ENCODE measurements at places on chromosomes 5 and 9. TPM values are rescaled to one million over a fixed set of nuclear protein-coding genes. Genes with fewer than 3 reads are reported as not detected.

- DNase-seq, result peak; percentile 68
Measured at GRCh38 chr9:116101516-116101915, 52.1 kb upstream of the PAPPA start.

DNA sequence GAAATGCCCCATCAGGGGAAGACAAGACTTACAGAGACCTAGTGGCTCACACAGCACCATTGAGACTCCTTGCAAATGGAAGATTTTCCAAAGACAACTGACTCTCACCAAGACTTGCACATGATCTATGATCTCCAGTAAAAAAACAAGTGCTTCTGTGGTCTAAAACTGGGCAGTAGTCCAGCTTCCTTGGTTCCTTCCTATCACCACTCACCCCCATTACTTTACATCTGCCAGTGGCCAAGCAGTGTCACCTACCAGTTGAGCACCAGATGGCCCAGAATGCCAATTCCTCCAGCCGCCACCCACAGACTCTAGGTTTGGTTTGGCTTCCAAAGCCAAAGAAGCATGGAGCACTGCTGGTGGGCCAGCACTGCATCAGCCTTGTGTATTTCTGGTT, 47.7 kb downstream of the SH3TC2 start:
- no peak for DNase-seq

The PCDHA12 gene
- total RNA-seq, result 8.2 TPM

DNA sequence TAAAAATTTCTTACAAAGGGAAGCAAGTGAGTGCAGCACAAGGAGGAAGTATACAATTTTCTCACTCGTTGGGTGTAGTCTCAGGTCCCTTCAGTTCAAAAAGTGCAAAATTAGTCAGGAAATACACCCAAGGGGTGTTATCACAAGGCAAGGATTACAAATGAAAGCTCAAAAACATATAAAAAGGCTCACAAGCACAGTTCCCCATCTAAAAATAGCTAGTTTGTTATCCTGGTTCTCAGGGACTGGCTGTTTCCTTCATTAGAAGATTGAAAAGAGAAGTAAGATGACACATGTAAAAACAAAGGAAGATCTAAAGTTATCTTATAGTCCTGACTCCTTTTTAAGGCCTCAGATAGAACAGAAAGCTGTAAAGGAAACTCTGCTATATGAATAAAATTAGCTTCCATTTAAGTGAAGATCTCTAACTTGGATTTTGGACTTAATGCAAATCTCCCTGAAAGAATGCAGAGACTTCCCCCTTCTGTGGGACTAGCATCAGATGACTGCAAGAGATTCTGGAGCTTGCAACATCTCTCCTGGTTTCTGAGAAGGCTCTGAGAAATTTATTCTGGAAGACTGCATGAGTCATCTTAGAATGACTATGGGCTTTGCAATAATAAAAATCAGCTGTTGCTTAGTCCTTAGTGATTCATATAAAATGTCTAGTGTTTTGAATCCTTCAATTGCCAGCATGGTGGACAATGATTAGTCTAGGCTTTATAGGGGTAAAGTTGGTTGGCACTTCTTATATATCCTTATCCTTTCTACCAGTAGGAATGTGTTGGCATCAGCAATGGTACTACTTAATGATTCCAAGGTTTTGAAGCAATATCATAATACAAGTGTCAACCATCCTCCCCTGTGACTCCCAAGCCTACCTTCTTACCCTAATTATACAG, 25.4 kb downstream of the DAB2 start:
- DNase-seq, result peak; percentile 98

The SMIM33 gene
- total RNA-seq, result not detected

The SLIT3 gene
- 0.35 TPM for total RNA-seq

The SLC4A9 gene
- total RNA-seq, result 0.29 TPM

- peak; percentile 26 for DNase-seq
Measured at GRCh38 chr9:116450378-116451139, 236.5 kb upstream of the TRIM32 start.

GRCh38 chr5:124655921-124656511, 90.4 kb downstream of the ZNF608 start:
- peak; percentile 87 for DNase-seq

- DNase-seq, result no peak
Measured at GRCh38 chr5:149594206-149594895, 13.1 kb downstream of the ARHGEF37 start.

The NFIB gene
- total RNA-seq, result 25.3 TPM

GRCh38 chr5:124546643-124547042, 199.8 kb downstream of the ZNF608 start:
- DNase-seq, result peak; percentile 22

GRCh38 chr5:98428806-98429205, 344.7 kb upstream of the RGMB start:
- DNase-seq, result no peak

DNA sequence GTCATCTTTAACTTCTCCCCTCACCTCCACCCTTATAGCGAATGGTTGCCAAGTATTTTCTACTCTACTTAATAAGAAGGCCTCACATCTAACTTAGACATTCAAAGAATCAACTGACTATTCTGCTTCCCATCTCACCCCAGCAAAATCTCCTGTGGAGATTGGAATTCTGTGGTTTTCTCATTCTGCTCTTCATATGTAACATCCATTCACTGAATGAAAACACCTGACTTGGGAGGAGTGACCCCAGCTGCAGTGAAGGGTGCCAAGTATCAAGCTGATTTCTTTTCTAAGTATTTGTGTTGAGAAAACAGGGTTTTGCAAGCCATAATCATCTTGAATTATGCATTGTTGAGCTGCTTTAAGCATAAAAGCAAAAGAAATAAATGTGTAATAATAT, 42.5 kb upstream of the TAF1L start:
- no peak for DNase-seq

- no peak for DNase-seq
Measured at GRCh38 chr9:85599540-85600105, 142.1 kb downstream of the AGTPBP1 start.

The TMEM174 gene
- not detected for total RNA-seq

GRCh38 chr5:93830893-93831292, 89.5 kb upstream of the POU5F2 start:
- DNase-seq, result no peak

DNA sequence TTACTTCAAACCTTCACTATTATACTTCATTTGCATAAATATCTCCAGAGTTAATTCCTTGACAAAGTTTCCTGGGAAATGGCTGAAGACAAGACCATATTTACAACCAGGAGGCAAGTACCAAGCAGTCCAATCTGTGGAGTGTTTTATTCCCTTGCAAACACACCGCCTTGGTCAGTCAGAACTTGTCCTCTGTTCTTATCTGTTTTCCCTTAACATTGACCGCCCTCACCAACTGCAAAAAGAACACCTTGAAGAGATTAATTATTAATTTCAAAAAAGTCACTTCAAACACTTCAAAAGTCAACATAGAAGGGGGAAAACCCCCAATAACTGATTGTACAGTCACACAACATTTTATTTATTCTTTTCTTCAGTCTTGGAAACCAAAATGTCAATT, 269.0 kb upstream of the RGMB start:
- no peak for DNase-seq

- DNase-seq, result peak; percentile 32
Measured at GRCh38 chr5:94407023-94407422, 211.4 kb downstream of the KIAA0825 start.

DNA sequence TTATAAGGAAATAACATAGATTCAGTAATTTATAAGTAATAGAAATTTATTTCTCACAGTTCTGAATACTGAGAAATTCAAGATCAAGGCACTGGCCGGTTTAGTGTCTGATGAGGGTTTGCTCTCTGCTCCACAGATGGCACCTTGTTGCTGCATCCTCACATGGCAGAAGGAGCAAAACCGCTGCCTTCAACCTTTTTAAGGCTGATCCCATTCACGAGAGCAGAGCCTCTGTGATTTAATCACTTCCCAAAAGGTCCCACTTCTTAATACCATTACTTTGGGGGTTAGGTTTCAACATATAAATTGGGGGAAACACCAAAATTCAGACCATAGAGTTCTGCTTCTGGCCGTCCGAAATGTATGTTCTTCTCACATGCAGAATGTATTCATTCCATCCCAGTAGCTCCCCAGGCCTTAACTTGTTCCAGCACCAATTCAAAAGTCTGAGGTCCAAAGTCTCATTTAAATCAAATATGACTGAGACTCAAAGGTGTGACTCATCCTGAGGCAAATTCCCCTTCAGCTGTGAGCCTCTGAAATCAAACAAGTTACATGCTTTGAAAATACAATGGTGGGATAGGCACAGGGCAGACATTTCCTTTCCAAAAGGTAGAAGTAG, 30.6 kb downstream of the BAAT start:
- peak; percentile 22 for DNase-seq

The OMD gene
- total RNA-seq, result not detected

GRCh38 chr5:67047160-67047559, 149.4 kb downstream of the CD180 start:
- no peak for DNase-seq

- no peak for DNase-seq
Measured at GRCh38 chr5:80905405-80905804, 54.8 kb upstream of the RASGRF2 start.

- DNase-seq, result no peak
Measured at GRCh38 chr5:90378752-90379151, 30.8 kb downstream of the CETN3 start.

DNA sequence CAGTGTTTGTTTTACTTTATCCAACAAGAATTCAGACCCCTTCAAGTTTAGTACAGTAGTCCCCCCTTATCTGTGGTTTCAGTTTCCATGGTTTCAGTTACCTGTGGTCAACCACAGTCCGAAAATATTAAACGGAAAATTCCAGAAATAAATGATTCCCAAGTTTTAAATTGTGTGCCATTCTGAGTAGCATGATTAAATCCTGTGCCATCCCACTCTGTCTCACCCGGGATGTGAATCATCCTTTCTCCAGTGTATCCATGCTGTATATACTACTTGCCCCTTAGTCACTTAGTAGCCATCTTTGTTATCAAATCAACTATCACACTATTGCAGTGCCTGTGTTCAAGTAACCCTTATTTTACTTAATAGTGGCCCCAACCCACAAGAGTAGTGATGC, 153.8 kb upstream of the RASA1 start:
- peak; percentile 89 for DNase-seq

The TNFSF15 gene
- 2.2 TPM for total RNA-seq

The SPAG8 gene
- total RNA-seq, result not detected

DNA sequence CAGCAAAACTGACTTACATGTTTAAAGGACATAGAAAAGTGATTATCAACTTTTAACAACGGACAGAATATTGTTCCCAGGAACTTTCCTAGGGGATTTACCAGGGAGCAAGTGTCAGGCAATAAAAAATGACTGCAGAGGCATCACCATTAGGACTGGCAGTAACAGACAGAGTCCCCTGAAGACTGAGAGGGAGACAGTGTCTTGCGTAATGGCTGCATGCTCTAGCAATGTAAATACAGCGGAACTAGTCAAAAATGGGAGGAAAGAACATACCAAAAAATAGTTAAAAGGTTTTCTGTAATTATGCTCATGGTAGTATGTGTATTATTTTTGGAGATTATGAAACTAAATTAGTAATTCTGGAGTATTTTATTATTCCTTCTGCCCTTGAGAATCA, 181.8 kb downstream of the CRB2 start:
- no peak for DNase-seq

GRCh38 chr9:32742296-32742695, 41.0 kb upstream of the TMEM215 start:
- DNase-seq, result peak; percentile 75

- DNase-seq, result no peak
Measured at GRCh38 chr5:96058084-96058483, 96.4 kb upstream of the ELL2 start.

The LHFPL2 gene
- 19.4 TPM for total RNA-seq

DNA sequence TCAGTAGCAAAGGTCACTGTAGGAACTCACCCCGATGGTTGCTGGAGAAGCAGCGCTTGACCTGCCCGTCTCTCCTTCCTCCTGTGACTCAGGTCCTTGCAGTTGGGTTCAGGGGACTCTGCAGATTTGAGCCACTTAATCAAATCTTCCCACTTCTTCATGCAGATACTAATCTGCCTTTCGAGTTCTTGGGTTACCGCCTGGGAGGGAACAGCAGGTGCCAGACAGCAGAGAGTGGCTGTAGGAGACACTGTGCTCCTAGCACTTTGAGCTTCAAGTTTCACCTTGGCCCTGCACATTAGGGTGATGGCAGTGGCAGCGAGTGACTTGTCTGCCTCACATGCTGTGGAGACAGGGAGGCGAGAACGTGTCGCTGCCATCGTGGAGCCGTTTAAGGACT, 478.3 kb downstream of the PSAT1 start:
- DNase-seq, result no peak

DNA sequence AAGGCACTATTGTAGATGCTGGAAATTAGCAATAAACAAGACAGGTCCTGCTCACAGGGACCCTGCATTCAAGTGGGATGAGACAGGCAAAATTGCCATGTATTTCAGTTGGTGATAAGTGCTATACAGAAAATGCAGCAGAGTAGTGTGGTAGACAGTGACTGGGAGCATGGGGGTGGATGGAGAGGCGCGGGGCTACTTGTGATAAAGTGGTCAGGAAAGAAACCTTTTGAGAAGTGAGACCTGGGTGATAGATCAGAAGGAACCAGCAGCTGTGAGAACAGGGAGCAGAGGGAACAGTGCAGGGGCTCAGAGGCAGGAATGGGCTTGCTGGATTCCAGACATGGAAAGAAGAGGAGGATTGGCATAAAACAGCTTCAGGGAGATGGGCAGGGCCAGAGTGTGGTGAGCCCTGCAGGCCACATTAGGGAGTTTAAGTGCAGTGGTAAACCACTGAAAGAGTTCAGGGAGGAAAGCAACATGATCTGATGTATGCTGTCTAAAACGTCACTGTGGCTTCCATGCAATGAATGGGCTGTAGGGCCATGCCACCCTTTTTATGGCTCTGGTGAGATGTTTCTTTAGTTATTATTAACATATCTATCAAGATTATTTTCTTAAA, 7.3 kb downstream of the CRHBP start:
- no peak for DNase-seq

The MORN5 gene
- total RNA-seq, result not detected

- DNase-seq, result no peak
Measured at GRCh38 chr5:74670396-74671038, 14.5 kb upstream of the HEXB start.

GRCh38 chr9:2622461-2623287, 1.1 kb downstream of the VLDLR start:
- no peak for DNase-seq

DNA sequence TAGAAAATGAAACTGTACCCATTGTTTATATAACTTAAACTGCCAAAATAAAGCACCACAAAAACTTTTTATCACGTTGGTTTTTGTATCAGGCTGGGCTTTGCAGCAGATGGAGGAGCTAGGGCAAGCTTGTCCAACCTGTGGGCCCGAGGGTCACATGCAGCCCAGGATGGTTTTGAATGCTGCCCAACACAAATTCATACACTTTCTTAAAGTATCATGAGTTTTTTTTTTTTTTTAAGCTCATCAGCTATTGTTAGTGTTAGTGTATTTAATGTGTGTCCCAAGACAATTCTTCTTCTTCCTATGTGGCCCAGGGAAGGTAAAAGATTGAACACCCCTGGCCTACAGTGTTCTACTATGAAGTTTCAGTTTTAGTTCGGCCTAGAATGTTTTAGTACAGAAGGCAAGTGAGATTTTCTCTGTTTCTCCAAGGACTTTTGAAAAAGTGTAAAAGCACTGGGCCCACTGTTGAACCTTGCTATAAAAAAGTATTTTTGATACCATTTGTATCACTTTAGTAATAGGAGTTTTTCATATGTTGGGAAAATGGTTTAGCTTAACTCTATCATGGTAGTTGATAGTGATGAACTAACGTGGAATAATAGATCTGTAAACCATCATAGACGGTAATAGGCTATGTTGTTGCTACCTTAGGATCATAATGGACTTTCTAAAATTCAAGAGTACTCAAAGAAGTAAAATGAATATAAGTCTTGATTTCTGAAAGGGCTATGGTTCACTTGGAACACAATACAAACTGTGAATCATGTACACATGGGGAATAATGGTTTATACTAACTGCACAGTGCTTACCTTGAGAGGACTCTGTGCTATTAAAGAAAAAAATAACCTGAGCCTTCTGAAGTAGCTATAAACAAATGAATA, 2.9 kb downstream of the CDKN2A start:
- DNase-seq, result no peak

Data from PC-3 (cell line).